ENCODE measurements at places on chromosomes 2 and 18.

- DNase-seq = no peak
Observed at GRCh38 chr18:45197526-45197970, 417.7 kb upstream of the SLC14A2 start.

- DNase-seq = no peak
Observed at GRCh38 chr2:33085646-33086045, 138.9 kb downstream of the LTBP1 start.

DNA sequence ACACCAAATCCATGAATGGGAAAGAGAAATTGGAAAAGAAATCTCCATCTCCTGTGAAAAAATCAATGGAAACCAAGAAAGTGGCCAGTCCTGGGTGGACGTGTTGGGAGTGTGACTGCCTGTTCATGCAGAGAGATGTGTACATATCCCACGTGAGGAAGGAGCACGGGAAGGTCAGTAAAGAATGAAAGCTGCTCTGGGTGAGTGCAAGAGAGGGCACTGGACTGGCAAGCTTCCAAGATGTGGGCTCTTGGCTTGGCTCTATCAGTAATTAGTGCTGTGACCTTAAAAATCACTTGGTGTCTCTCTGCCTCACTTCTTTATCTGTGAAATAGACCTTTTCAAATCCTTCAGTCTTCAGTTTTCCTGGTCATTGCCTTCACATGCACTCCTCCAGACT lies 89.0 kb downstream of the ZNF532 start:
- peak; percentile 25 for DNase-seq

DNA sequence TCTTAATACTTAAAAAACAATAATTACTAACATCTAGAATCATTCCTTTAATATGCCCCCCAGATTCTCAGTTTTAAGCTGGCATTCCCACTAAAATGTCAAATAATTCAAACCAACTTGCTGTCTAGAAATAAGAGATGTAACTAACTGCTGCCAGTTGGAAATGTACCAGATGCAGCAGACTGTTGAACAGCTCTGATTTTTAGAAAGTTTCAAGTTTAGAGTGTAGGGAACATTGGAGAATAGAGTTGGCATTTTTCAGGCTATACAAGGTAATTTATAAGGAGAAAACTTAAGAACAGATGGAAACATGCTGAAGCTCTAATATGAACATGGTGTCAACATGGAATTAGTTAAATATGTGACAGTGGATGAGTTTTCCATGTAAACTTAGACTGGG lies 101.4 kb downstream of the PTRHD1 start:
- no peak for DNase-seq

- DNase-seq = no peak
Observed at GRCh38 chr2:232365621-232366321, 12.8 kb upstream of the ALPP start.

GRCh38 chr2:241505781-241506201 lies 2.6 kb downstream of the STK25 start:
- DNase-seq = no peak

DNA sequence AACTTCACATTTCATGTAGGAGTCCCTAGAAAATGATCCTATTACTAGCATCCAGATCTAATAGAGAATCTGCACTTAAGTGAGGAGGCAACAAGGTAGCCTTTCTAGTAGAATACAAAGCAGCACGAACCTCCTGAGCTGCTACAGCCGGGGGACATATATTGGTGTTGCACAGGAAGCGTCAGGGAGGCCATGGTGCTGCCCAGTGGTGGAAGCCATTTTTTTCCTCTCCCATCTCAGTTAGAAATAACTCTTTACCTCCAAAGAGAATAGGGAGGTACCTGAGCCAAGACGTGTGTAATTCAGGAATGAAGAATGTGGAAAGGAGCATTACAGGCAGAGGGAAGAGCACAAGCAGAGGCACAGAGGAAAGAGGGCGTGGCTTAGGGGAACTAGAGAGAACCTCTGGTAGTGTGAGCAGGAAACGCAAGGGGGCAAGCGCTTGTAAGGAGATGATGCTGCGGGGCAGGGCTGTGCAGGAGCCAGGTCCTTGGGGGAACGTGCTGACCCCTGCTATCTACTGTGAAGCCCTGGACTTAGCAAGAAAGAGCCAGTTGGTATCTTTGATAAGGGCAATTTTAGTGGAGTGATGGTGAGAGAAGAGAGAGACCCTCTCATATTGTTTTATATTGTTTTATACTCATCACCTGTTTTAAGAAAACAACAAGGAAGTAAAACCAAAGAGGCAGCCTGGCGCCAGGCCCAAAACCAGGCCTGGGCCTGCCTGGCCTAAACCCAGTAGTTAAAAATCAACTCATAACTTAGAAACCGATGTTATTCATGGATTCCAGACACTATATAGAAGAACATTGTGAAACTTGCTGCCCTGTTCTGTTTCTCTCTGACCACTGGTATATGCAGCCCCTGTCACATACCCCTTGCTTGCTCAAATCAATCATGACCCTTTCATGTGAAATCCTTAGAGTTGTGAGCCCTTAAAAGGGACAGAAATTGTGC lies 50.0 kb upstream of the TTC39C start:
- DNase-seq = no peak

DNA sequence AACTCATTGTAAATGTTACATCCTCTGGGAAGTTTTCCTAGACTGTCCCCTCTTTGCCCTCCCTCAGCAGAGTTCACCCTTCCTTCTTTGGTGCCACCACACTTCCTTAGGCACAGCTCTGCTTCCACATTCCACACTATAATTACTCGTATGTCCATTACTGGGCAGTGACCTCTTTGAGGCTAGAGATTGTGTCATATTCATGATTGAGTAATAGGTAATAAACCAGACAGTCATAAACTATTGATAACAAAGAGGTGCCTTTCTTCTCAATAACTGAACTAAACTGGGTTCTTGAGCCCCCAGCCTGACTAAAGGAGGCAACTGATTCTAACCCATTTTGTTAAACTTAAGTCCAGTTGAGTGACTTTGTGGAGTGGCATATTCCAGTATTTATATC lies 28.3 kb downstream of the MYO3B start:
- DNase-seq = no peak

DNA sequence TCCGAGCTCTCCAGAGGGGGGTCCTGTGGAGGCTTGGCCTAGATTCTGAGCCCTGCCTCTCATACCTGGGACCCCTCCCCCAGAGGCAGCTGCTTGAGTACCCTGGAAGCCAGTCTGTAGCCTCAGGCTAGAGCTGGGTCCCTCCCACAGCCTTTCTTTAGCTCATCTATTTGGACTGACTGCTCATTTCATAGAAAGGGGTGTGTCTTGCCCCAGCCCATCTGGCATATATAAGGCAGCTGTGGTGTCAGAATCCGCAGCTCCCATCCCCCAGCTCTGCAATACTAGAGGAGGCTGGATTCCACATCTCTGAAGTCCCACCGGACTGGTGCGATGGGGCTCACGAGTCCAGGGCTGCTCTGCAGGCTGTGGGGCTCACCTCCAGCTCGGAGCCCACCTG lies 26.1 kb downstream of the MPHOSPH10 start:
- peak; percentile 85 for DNase-seq

DNA sequence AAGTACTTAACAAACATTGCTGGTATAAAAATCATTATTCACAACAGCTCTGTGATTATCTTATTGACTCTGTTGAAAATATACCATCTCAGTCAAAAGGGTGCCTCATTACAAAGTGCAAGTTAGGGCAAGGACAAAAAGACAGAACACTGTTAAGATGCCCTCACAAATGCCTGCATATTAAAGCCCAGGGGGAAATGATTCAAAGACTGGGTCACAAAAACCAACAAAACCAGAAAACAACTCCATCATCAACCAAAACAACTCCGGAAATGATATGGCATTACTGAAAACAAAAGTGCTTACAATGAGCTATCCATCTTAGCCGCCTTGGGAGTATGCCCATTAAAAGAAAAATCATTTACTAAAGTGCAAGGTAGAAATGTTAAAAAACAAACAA lies 9.9 kb downstream of the PLA2R1 start:
- DNase-seq = no peak

GRCh38 chr2:44130441-44130840 lies 38.2 kb upstream of the PPM1B start:
- DNase-seq = no peak

DNA sequence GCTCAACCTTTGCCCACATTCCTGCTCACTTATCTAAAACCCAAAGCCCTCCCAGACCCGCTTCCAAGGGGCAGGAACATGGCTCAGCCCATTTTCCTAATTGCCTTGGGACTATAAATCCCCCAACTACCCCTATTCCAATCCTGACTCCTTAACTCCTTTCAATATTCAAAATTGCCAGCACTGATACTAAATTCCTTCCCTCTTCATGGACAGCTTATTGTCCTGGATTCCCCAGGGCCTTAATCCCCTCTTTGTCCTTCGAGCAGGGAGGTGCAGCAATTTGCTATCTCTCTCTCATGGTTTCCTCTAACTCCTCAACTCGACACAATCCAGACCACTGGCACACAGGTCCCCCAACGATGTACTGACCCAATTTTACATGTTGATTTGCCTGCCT lies 99.1 kb downstream of the SLC25A12 start:
- DNase-seq = no peak

GRCh38 chr2:150517951-150518680 lies 30.6 kb upstream of the RND3 start:
- no peak for DNase-seq

DNA sequence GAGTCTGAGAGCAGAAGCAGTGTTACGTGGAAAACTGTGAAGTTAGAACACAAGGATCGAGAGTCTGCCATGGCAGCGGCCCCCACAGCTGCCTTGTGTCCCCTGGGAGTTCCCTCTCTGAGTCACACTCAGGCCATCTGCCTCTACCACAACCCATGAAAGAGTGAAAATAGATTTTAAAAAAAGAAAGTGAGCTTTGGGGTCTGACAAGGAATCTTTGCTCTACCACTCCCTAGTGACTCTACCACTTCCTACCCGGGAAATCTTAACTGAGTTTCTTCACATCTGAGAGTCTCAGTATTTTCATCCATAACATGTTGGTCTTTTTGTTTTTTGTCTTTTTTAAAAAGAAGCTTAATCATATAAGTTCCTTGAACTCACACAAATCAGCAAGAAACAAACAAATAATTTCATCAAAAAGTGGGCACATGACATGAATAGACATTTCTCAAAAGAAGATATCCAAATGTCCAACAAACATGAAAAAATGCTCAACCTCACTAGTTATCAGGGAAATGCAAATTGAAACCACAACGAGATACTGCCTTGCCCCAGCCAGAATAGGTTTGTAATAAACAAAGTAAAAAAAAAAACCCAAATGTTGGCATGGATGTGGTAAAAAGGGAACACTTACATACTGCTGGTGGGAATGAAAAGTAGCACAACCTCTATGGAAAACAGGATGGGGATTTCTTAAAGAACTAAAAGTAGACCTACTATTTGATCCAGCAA lies 2.4 kb upstream of the MSGN1 start:
- DNase-seq = peak; percentile 88

GRCh38 chr2:29952973-29953372 lies 31.6 kb upstream of the ALK start:
- DNase-seq = no peak

DNA sequence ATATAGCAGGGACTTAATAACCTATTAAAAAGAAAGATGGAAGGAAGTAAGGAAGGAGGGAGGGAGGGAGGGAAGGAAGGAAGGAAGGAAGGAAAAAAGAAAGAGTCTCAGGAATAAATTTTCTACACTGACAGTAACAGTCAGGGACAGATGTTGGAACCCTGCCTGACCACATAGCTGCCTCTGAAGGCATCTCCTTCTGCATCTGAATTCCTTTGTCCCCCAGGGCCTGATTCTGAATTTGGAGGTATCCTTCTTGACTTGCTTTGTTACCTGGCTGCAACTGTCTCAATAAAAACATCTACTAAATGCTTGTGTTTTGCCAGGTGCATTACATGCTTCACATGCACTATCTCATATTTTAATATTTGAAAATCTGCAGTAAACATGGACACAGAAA lies 17.4 kb upstream of the LRATD1 start:
- no peak for DNase-seq

DNA sequence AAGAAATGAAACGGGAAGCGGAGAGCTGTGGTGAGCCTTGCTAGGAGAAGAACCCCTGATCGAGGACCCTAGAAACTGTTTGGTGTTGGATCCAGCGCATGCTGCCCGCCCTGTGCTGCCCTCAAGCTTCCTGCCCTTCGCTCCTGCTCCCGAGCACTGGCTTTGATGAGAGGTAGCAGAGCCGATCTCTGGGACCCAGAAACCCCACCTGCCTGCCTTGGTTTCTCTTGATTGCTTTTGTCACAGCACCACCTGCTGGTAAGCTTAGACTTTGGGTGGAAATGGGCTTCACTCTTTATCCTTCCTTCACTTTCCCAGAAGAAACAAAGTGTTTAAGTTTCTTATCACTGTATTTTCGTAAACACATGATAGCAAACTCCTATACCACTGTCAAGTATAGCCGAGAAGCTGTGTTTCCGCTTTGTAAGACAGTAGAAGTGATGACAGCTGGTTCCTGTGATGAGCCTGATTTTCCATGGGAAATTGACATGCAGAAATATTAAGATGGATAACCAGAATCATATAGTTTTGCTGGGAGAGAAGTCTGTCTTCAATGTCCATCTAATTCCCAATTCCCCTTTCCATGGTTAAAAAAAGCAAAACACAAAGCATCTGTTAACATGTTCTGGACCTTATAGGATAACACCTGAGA lies 267.4 kb downstream of the PHLPP1 start:
- DNase-seq = no peak

GRCh38 chr2:29329899-29330298 lies 214.7 kb downstream of the CLIP4 start:
- no peak for DNase-seq

- no peak for DNase-seq
Observed at GRCh38 chr2:118321432-118322105, 233.3 kb downstream of the INSIG2 start.

GRCh38 chr18:21335927-21336488 lies 94.0 kb downstream of the GREB1L start:
- DNase-seq = no peak

DNA sequence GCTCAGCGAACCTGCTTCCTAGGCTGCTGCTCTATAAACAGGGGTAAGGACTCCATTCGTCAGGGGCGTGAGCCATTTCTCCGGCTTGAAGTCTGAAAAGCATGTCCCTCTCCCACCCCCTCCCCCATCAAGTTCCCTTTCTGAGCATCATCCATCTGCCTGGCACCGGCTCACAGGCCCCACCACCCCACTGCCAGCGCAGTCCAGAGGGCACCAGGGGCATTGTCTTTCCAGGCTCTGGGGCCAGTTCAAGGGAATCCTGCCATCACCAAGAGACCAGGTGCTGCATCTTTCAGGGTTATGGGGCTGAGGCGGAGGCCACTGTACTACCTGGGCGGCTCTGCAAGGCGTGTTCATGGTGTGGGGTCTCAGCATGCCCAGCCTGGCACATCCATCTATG lies 64.7 kb upstream of the EDAR start:
- DNase-seq = no peak

GRCh38 chr2:45687964-45688363 lies 36.5 kb downstream of the PRKCE start:
- no peak for DNase-seq

DNA sequence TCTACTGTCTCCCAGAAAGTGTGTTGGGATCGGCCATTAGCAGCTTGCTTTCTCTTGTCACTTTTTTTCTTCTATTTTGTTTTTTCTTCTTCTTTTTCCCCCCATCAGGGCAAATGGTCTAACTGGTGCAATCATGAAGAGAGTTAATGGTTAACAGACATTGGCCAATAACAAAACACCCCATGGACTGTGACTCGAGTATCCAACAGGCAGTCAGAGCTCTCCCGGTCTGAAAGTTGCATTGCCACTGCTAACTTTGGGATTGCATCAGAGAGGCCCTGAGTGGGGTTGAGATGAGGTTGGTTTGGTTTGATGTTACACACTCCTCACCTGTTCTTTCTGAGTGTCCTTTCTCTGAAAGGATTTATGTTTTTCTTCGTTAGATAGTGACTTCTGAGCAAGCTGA lies 12.9 kb upstream of the SNORC start:
- no peak for DNase-seq

Data from DMS 273 treated with DMSO at 0.1 percent for 48 hours (cell line).